ENCODE measurements at places on chromosomes 12 and 14. TPM values are rescaled to one million over a fixed set of nuclear protein-coding genes. Genes with fewer than 3 reads are reported as not detected.

Gene CAPRIN2
- 34.9 TPM for total RNA-seq

Gene TAPBPL
- total RNA-seq, result 5.5 TPM

Gene NOVA1
- total RNA-seq, result not detected

Gene VEZT
- total RNA-seq, result 66.3 TPM

Gene ABCC9
- 0.11 TPM for total RNA-seq

Gene CEP170B
- 34.6 TPM for total RNA-seq

Gene PRB2
- not detected for total RNA-seq

Gene IL31
- not detected for total RNA-seq

Gene RASSF9
- under 0.01 TPM for total RNA-seq

Gene GPD1
- 1.2 TPM for total RNA-seq

Gene TPCN1
- total RNA-seq, result 29.4 TPM

Gene KCNC2
- not detected for total RNA-seq

Gene CMA1
- total RNA-seq, result not detected

Gene ZNF385A
- 0.79 TPM for total RNA-seq

Gene KCNK10
- not detected for total RNA-seq

Gene GARIN6
- not detected for total RNA-seq

Gene GLIPR1L1
- total RNA-seq, result 0.79 TPM

Gene SLC38A1
- total RNA-seq, result 504 TPM

Gene TTC8
- 21.0 TPM for total RNA-seq

Gene INHBE
- total RNA-seq, result not detected

Gene OSBPL8
- total RNA-seq, result 56.9 TPM

Gene POLR3B
- 18.8 TPM for total RNA-seq
